Stimulated activated CD4-positive, alpha-beta T cell treated with anti-CD3 and anti-CD28 coated beads, Interleukin-2, amount 100 ng/mL, for 48 hours (primary cell): ENCODE measurements at places on chromosomes 16 and 17.

DNA sequence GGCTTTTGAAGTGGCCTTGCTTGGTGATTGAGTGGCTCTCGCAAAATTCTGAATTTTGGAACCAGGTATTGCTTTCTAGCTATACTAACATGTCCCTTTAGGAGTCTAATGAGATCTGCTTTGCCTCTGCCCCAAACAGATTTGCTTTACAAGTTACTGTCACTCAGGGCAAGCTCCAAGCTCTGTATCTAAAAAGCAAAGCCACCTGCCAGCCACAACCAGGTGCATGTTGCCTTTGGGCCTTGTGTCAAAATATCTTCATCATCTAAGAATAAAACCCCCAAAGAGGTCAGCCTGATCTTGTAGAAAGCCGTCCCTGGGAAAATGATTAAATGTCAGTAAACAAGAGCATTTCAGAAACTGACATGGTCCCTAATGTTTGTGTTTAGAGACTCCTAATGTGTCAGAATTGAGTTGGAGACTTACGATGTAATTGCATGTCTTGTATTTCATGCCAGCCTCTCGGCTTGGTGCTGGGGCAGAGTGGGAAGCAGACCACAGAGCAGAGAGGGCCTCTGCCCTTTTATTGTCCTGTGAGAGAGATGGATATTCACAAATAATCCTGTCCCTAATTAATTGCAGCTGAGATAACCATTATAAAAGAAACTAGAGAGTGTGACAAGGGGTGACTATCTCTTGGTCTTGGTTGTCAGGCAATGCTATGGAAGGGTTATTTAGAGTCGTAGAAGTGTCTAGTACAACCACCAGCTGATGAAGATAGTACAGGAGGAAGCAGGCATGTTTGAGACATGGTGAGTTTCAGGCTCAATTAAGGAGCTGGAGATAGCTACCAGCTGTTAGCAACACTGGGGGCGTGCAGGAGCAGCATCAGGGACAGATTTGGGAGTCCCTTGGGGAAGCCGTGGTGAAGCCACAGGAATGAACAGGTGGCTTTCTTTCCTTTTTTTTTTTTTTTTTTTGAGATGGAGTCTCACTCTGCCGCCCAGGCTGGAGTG lies 90.7 kb downstream of the PITPNC1 start:
- DNase-seq: no peak

- no peak for DNase-seq
These were observed 693 bp upstream of the HOXB4 start for GRCh38 chr17:48578616-48579470.

DNA sequence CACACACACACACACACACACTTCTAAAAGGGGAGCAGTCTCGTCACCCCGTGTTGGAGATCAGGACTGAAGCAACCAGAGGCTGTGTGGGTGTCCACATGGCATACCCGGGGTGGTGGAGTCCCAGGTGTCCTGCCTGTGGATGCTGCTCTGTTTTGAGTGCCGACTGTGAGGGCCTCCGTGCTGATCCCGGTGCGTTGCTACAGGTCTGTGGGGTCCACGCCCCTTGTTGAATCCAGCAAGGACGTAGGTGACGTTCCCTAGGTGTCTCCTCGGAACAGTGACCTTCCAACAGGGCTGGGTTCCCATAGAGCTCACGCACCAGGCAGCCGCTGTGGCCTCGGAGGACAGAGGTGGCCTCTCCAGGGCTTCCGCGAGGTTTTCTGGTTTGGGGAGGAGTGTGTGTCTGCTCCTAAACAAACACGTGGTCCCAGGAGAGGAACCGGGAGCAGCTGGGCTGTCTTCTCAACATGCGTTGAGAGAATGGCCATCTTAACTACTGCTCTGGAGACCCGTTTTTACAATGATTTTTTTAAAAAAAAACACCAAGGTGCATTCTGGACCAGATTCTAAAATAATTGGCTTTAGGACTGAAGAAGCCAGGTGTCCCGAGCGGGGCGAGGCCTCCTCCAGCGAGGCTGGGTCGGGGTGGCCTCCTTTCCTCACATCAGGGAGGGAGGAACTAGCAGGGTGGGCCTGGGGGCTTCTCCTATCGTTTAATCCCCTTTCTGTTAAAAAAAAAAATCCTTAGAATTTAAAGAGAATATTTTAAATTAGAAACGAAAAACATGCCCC lies 100.6 kb upstream of the ZNF750 start:
- DNase-seq: no peak

- DNase-seq: no peak
These were observed 195.8 kb downstream of the KCNJ2 start for GRCh38 chr17:70365091-70365583.

DNA sequence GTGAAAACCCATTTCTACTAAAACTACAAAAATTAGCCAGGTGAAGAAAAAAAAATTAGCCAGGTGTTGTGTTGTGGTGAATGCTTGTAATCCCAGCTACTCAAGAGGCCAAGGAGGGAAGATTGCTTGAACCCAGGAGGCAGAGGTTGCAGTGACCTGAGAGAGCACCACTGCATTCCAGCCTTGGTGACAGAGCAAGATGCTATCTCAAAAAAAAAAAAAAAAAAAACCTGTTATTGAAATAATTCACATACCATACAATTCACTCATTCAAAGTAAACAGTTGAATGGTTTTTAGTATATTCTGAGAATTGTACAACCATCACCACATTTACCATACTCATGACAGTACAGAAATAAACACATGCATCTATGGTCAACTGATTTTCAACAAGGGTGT lies 31.0 kb downstream of the ZNRF1 start:
- DNase-seq: no peak

DNA sequence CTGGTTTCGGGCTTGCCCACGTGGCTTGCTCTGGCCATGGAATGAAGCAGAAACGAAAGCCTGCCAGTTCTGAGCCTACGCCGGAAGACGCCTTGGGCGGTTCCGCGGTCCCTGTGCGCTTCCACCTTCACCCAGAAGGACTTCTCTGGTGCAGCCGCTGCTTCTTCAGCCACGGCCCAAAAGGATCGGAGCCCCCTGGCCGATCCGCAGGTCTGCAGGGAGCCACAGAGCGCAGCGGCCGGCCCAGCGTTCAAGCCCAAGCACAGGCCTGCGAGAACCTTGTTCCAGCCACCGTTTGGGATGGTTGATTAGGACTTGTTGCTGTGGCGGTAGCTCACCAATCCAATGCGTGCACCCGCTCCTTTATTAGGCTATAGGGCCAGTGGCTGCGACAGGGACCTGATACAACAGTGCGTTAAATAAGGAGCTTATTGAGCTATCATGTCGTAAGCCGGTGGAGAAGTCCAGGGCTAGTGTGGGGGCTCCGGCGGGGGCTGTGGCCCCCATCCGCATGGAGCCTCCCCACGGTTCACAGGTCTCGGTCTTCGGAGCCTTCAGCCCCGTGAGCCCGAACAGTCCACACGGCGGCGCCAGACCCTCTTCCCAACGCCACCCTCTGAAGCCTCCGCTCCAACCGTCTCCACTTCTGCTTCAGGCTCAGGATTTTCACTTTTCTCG lies 10.2 kb upstream of the MPP2 start:
- DNase-seq: peak; percentile 29

GRCh38 chr17:61284174-61284573 lies 115.5 kb upstream of the TBX2 start:
- no peak for DNase-seq

DNA sequence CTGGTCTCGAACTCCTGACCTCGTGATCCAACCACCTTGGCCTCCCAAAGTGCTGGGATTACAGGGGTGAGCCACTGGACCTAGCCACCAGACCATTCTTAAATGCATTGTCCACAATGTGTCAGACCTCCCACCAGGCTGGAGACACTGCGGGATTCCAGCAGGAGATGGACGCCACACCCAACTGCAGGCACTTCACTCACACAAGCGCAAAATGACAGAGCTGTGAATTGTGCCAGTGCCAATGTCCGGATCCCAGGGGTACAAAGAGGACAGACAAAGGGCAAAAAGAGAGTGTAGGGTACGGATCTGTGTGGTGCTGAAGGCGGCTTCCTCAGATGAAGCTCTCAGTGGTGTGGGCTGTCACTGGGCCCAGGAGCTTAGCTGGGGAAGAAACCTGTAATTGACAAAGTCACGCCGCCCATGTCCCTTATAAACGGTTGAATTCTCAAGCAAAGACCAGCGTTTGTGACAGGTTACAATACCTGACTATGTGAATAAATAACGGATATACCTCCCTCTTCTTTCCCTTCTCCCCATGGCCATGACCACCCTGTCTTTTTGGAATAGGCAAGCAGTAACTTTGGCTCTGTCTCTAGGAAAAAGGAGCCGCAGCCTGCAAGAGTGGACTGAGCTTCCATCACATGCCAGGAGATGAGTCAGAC lies 40.0 kb downstream of the HS3ST3A1 start:
- DNase-seq: no peak

GRCh38 chr16:17204206-17204605 lies 266.6 kb downstream of the XYLT1 start:
- DNase-seq: no peak

- DNase-seq: no peak
These were observed 4.9 kb downstream of the PHKB start for GRCh38 chr16:47465919-47466630.

DNA sequence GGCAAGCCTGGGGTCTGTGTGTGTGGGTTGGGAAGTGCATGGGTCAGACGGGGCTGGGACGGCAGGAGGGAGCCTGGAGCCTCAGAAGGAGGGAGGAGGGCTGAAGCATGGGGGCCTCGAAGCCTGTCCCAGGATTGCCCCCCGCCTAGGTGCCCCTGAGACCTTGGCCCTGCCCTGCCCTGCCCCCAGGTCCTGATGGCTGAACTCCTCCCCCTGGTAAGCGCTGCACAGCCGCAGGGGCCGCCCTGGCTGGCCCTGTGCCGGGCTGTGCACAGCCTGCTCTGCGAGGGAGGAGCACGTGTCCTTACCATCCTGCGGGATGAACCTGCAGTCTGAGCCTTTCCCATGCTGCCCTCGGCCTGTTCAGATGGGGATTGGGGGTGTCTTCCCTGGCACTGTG lies 4.4 kb downstream of the TEDC2 start:
- no peak for DNase-seq

DNA sequence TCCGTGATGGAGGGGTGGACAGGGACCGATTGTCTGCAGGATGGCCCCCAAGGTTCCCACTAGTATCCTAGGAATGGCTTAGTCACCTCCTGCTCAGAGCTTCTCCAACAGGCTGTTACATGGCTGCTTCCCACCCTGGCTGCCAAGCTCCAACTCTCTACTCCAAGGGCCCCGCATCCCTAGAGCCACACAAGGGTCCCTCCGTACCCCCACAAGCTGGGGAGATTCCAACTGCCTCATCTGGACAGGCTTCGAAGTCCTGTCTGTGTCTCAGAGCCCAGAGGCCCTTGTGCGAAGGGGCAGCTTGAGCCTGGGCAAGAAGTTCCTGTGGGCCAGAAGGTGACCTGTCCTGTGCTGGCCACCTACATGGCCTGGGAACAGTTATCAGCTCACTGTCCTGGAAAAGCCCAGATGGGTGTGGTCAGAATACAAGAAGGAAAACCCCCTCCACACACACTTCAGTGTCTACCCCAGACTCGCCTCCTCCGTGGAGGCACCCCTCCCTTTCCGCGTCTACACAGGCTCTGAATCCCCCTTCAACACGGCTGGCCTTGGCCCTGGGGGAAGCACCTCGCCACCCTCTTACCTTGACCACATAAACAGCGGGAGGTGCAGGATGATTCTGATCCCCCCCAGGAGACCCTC lies 586 bp downstream of the MEAK7 start:
- no peak for DNase-seq

DNA sequence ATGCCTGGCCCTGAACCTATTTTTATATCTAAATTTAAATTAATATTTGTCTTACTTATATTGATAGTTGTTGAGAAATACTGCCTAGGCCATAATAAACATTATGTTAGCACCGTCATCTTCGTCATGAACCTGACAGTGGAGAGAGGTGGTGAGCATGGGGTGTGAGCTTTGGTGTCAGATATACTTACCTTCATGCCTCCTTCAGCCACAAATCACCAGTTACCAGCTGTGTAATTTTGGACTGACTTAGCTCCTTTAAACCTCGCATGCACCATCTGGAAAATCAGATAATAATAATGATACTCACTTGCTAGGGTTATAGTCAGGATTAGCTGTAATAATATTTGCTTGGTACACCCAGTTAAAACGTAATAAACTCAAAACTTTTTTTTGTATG lies 35.0 kb downstream of the SNX29 start:
- DNase-seq: no peak

DNA sequence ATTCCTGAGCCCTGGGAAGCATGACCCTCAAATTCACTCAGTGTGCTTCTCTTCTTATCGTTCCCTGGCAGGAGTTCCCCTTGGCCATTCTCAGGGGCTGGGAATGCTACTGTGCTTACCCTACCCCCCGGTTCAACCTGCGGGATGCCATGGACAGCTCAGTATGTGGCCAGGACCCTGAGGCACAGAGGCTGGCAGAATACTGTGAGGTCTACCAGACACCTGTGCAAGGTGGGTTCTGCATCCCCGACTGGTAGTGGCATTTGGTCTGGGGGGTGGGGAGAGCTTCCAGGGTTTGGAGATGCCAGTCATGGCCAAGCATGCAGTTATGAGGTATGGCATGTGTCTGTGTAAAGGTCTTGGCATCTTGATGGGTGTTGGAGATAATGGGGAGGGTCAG lies 39.4 kb downstream of the WSCD1 start:
- DNase-seq: no peak

GRCh38 chr17:16512011-16512410 lies 20.0 kb upstream of the LRRC75A start:
- no peak for DNase-seq

DNA sequence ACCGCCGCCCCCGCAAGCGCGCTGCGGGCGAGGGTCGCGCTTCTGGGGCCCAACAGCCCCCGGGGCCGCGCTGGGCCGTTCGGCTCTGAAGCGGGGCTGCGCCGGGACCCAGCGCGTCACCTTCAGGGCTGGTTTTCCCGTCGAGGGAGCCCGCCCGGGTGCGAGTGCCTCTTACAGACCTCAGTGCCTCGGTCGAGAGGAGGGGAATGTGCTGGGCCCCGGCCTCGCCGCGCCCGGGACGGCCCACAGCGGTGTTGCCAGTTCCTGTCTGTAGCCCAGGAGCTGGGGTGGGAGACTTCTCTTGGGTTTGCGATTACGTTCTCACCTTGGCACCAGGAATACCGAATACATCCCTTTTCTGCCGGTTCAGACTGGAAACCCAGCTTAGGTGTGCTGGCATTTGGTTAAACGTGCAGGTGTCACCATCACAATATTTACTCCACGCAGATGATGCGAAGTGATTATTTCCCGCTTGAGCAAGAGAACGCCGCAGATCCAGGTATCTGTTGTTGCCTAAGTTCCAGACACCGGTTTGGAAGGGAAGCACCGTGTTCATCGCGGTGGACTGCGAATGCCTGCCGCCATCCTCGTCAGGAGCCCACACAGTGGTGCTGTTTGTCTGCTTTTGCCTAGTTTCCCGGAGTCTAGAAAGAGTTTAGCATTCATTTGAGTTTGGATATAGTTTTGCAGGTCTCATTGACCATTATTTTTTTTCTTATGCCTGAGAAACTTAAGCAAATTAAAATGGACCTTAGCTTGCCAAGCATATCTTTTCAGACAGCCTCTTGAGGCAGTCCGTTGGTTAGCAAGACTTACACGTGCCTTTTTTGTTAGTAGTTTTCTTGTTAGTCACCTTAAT lies 914 bp downstream of the MAP1LC3B start:
- DNase-seq: peak; percentile 34

GRCh38 chr16:8080817-8081216 lies 509.5 kb downstream of the TMEM114 start:
- DNase-seq: no peak
